ENCODE measurements at places on chromosomes 4 and X.

DNA sequence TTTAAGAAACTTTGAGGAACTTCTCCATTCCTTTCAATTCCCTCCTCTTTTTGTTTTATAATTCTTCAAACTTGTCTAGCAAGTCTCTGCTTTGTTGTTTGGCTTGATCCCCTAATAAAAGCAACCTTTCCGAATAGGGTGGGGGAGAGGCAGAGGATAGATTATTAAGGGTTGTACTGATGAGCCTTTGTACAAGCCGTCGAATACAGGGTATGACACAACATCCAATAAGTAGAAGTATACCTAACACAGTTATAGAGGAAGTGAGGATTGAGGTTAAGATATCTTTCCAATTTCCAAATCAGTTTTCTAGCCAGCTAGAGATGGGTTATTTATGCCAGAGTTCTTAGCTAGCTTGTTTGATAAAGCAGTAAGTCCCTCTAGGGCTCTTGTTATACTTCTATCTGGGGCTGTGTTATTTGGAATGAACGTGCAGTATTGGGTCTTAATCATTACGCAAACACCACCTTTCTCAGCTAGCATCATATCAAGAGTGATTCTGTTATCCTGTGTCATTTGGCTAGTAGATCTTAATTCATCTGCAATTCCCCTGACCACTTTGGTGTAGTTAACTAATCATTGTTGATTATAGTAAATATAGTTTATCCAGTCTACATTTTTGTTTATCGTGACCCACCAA lies 18.5 kb downstream of the METAP1 start:
- no peak for DNase-seq

DNA sequence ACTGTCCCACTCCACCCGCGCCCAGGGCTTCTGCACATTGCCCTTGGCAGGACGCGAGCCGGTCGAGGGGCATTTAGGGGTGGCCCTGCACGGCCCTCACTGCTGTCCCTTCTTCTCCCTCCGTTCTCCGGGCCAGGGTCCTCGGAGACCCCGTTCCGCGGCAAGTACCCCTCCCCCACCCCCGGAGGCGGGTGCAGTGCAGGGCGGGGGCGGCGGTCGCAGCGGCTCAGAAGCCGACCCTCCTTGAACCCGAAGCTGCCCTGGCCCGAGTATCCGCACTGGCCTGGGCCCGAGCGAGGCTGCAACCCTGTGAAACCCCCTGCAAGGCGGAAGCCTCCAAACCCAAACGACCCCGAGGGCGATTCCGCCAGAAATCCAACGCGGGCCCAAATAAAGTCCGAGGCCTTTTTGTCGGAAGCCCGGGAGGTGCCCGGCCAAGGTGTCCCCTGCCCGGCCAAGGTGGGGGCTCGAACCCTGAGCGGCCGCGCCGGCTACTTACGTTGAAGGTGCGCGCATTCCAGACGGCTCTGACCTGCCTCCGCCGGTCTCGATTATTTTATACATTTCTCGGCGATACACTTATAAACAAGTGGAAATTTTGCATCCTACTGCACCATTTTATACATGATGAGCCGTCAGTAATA lies 53.1 kb upstream of the TMEM33 start:
- DNase-seq, result peak; percentile 64

DNA sequence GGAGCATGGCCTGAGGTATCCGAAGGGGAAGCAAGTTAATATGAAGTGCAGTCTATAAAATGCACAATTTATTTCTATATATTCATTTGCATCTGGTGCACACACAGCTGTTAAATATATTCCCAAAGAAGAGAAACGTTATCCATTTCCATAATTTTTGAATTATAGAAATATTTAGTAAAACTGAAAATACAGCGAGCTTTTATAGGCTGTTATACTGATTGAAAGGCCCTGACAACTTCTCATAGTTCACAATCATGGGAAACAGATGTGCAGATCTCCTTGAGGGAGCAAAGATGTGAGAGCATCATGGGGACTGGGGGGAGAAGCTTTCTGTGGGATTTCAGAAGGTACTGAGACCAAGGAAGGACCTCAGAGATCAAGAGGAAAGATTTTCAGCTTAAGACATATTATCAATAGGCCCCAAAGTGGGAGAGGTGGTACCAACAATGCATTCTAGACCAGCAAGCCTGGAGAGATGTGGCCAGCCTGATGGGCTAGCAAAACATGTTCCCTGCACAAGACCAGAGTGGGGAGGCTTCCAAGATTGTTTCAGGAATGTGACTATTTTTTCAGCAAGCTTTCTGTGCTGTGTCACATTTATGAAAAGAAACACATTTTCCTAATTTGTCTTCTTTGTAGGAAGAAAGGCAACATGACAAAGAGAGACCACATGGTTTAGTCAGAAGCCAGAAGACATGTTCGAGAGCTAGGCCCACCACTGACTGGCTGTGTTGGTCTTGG lies 256.0 kb upstream of the SFRP2 start:
- DNase-seq, result no peak

DNA sequence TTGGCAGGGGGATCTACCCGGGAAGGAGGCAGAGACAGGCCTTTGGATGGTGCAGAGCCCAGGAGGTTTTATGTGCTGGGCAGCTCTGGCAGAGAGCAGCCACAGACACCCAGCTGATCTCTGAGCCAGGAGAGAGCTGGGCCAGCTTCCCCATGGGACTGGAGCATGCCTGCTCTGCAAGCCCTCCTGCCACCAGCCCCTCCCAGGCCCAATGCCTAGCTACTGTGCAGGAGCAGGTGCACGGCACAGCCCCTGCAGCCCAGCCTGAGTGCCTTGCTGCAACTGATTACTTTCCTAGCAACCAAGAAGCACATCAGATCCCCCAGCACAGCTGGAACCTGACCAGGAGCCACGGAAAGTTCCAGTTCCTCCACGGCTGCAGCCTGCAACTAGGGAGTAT lies 57.8 kb upstream of the BEND2 start:
- DNase-seq, result no peak

- no peak for DNase-seq
Measured at GRCh38 chr4:163815776-163816175, 321.3 kb downstream of the TMA16 start.

DNA sequence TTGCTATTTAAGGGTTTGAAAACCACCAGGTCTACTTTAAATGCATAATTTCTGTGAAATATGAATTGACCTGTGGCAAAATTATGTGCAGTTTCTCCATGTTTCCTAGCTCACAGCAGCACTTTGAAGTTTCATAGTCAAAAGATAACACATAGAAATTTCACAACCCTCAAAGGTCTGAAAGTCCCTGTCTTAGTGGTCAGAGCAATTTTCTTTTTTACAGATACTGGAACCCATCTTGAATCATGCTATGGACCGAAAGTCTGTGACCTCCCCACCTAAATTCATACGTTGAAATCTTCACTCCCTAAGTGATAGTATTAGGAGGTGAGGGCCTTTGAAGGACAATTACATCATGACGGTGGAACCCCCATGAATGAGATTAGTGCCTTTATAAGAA lies 240.4 kb upstream of the BMP3 start:
- no peak for DNase-seq

- no peak for DNase-seq
Measured at GRCh38 chr4:102678107-102678506, 82.7 kb downstream of the MANBA start.

DNA sequence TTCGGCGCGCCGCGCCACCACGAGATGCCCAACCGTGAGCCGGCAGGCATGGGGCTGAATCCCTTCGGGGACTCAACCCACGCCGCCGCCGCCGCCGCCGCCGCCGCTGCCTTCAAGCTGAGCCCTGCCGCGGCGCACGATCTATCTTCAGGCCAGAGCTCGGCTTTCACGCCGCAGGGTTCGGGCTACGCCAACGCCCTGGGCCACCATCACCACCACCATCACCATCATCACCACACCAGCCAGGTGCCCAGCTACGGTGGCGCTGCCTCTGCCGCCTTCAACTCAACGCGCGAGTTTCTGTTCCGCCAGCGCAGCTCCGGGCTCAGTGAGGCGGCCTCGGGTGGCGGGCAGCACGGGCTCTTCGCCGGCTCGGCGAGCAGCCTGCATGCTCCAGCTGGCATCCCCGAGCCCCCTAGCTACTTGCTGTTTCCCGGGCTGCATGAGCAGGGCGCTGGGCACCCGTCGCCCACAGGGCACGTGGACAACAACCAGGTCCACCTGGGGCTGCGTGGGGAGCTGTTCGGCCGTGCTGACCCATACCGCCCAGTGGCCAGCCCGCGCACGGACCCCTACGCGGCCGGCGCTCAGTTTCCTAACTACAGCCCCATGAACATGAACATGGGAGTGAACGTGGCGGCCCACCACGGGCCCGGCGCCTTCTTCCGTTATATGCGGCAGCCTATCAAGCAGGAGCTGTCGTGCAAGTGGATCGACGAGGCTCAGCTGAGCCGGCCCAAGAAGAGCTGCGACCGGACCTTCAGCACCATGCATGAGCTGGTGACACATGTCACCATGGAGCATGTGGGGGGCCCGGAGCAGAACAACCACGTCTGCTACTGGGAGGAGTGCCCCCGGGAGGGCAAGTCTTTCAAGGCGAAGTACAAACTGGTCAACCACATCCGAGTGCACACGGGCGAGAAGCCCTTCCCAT lies 1.1 kb downstream of the ZIC3 start:
- no peak for DNase-seq

DNA sequence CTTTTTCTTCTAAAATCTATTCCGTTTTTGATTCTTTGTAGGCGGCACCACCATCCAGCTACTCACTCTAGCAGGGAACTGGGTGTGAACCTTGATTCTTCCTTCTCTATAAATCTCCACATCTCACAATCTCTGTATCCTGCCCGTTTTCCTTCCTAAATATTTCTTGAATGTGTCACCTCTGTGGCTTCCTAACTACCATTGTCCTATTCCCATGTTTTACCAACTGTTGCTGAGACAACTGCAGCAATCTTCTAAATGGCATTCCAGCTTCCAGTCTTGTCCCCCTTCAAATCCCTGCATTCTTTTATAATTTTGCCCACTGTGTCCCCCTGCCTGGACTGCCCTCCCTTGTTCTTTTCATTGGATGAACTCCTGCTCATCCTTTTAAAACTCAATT lies 641.3 kb downstream of the RPA4 start:
- DNase-seq, result no peak

DNA sequence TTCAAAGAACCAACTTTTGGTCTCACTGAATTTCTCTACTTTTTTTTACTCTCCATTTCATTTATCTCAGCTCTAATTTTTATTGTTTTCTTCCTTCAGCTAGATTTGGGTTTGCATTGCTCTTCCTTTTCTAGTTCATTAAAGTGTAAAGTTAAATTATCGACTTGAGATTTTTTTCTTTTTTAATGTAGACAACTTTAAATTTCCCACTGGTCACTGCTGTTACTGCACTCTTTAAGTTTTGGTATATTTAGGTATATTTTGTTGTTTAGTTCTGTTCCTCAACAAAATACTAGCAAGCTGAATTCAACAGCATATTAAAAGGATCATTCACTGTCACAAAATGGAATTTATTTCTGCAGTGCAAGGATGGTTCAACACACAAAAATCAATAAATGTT lies 572.0 kb upstream of the DIAPH2 start:
- DNase-seq, result no peak

DNA sequence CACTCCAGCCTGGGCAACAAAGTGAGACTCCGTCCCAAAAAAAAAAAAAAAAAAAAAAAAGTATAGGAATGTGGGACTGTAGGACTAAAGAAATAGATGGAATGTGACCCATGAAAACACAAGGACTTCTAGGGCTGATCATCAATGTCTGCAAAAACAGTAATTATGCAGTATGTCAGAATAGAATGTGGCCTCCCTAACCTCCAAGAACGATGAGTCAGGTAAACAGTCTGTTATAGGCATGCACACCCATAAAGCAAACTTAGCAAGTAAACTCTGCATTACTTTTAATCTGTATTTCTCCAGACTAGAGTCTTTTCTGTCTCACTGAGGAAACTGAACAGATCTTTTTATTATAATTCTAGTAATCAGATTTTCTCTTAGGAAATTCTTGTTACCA lies 233.4 kb downstream of the HNRNPD start:
- DNase-seq, result no peak

DNA sequence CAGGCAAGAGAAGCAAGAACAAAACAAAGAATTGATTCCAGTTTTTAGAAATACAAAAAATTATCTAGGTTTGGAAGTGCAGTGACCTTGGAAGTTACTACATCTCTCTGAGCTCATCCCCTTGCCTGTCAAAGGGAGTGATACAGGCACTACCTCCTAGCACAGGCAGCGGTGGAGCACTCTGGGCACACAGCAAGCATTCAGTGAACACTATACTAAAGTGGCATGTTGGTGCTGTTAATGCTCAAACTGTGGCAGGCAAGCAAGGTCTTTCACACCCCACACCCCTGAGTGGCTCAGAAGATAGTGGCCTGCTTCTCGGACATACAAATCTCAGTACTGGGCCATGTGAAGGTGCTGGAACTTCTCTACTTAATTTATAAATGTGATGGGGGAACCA lies 51.2 kb downstream of the DRD5 start:
- DNase-seq, result no peak
